ENCODE measurements at places on chromosomes 13 and 19.
A peak's percentile ranks its signal among the peaks of the same experiment; 100 is the strongest.

DNA sequence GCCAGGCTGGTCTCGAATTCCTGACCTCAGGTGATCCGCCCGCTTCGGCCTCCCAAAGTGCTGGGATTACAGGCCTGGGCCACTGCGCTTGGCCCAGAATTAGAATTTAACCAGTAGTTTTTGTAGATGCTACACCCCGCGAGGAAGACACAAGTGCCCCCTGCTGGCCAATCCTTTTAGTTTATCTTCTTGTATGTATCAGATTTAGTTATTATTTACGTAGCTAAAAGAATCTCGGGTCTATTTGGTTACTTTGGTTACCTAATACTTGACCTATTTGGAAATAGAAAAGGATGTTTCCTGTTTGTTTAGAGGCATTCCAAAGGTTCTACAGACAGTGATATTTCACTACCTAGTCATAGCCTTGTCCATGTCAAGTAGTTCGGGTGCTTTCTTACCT, 22.0 kb downstream of the MUC16 start:
- no peak for DNase-seq

GRCh38 chr19:18171605-18172327, 1.8 kb upstream of the IFI30 start:
- no peak for DNase-seq

GRCh38 chr19:45040059-45040771, 1.4 kb downstream of the CLASRP start:
- no peak for DNase-seq

DNA sequence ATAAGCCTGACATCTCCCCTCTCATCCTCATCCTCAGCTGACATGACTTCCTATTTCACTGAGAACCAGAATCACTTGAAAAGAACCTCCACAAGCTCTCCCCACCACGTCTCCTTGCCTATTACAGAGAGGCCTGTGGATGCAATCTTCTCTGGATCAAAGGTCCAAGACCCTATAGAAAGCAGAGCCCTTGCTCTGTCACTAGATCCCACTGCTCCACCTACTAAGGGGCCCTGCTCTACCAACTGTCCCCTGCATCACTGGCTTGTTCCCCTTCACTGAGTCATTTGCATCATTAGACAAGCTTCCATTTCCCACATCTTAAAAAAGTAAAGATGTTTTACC, 40.8 kb downstream of the RCBTB2 start:
- no peak for DNase-seq

DNA sequence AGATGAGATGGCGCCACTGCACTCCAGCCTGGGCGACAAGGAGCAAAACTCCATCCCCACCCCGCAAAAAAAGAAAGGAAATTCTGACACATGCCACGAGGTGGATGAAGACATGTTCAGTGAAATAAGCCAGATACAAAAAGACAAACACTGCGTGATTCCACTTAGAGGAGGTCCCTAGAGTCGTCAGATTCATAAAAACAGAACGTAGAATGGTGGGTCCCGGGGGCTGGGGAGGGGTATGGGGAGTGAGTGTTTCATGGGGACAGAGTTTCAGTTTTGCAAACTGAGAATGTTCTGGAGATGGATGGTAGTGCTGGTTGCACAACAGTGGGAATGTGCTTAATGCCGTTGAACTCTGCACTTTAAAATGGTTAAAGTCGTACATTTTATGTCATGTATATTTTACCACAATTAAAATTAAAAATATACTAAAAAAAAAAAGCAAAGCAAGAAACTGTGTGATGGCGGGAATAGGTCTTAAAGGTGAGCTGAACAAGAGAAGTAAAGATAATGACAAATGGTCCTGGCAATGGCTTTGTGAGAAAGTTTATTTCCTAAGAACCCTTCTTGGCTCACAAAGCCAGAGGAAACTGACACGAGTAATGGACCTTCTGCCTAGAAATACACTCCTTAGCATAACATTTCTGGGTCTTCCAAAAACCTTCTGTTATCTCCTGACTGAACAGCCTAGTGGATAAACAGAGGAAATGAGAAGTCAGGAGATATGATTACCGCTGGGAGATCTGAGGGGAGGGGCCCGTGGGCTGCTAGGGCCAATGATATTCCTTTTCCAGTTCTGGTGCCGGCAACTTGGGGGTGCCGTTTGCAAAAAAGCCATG, 4.2 kb upstream of the SPC24 start:
- no peak for DNase-seq

DNA sequence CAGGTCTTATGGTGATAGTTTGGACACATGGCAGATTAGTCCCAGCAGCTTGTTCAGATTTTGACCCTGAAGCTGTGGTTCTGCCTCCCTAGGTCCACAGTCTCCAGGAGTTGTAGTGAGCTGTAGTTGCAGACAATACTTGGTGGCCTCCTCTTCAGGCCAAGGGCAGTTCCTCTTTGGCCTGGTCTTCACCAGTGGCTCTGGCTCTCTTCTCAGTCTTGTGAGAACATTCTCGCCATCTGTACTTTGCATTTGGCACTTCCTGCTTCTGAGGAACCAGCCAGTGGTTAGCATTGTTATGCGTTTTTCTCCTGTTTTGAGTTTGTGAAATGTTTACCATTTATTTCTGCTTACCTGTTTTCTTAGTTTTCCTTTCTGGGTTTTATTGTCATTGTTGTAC, 40.7 kb downstream of the PCCA start:
- DNase-seq = no peak

DNA sequence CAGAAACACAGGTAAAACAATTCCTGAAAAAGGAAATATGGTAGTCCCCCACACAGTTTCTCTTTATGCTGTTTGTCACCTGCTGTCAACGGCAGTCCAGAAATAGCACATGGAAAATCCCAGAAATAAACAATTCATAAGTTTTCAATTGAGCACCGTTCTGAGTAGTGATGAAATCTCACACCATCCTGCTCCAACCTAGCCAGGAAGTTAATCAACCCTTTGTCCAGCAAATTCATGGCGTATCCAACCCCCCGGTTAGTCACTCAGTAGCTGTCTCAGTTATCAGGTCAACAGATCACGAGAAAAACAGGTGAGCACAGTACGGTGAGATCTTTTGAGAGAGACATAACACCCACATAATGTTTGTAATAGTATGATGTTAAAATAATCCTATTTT, 74.2 kb downstream of the TUBGCP3 start:
- no peak for DNase-seq

DNA sequence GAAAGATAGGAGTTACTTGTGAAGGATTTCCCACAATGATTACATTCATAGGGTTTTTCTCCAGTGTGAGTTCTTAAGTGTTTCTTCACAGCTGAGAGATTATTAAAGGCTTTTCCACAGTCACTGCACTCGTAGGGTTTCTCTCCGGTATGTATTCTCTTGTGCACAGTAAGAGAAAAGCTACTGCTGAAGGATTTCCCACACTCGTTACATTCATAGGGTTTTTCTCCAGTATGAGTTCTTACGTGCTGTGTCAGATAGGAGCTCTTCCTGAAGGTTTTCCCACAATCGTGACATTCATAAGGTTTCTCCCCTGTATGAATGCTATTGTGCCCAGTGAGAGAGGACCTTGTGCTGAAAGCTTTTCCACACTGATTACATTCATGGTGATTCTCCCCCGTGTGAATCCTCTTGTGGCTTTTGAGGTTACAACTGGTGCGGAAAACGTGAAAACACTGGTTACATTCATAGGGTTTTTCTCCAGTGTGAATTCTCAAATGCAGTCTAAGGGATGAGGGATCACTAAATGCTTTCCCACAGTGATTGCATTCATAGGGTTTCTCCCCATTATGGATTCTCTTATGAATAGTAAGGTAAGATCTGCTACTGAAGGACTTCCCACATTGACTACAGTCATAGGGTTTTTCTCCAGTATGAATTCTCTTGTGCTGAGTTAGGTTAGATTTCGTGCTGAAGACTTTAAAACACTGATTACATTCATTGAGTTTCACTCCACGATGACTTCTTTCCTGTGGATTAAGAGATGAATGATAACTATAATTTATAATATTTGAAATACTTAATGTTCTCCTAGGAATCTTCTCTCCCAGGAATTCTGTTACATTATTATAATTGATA, 20.6 kb downstream of the ZNF558 start:
- DNase-seq = no peak

DNA sequence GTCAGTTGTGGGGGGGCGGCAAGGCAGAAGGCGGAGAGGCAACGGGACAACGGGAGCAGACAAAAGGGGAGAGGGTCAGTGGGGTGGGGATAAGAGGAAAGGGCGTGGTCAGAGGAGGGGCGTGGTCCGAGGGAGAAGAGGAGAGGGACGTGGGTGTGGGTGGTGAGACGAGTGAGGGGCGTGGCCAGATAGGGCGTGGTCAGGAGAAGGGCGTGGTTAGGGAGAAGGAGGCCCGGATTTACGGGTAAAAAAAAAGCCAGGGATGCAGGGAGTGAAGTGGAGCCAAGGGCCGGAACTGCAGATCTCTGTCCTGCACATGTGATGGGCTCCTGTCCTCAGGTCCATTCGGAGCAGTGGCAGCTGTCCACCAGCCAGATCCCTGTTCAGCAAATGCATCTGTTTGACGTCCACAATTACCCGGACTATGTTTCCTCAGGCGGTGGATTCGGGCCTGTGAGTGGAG, 21.5 kb downstream of the CPT1C start:
- DNase-seq = no peak

- DNase-seq = peak; percentile 60
These were observed 19.8 kb upstream of the TCF3 start for GRCh38 chr19:1672038-1672768.

DNA sequence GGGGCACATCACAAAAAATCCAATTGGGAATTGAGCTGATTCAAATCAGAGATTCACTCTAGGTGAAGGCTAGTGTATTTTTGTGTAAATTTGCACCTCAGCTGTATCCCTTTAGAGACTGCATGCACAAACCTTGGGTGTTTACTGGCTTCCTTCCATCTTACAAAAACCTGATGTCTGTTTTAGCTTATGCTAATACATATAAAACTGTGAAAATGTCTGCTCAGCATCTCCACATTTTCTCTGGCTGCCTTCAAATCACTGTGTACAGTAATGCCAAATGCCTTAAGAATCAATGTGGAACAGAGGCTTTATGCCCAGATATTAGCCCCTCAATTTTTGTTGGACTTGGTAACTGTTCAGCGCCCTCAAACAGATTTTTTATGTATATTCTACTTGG, 675.8 kb upstream of the SLITRK6 start:
- no peak for DNase-seq

- no peak for DNase-seq
These were observed 14.7 kb downstream of the MAG start for GRCh38 chr19:35306473-35307246.

DNA sequence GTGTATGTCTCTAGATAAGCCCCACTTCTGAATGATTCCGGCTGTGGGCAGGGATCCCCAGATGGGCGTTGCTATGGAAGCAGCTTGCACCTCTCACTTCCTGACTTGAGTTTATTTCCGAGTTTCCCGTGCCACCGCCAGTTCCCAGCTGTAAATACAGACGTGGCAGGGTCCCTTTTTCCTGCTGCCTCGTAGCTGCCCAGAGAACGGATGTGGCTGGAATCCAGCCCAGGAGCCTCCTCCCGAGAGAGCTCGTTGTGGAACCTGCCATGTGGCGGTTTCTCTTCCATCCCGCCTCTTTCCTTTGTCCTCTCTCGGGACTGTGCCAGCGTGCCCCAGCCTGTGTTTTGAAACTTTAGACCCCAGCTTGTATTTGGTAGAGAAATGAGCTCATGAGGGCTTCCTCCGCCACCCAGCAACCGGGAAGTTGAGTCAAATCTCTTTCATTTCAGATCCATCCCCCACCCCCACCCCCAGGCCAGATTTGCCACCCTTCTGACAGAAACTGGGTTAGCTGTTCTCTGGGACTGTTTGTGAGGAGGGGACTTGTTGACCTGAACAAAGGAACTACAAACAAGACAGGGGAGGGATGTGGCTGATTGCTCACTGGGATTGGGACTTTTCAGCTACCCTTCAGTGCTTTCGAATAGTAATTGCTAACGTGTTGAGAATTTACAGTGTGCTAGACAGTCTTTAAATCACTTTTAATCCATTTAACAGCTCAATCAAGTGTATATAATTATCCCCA, 96.6 kb downstream of the SIPA1L3 start:
- peak; percentile 5 for DNase-seq

DNA sequence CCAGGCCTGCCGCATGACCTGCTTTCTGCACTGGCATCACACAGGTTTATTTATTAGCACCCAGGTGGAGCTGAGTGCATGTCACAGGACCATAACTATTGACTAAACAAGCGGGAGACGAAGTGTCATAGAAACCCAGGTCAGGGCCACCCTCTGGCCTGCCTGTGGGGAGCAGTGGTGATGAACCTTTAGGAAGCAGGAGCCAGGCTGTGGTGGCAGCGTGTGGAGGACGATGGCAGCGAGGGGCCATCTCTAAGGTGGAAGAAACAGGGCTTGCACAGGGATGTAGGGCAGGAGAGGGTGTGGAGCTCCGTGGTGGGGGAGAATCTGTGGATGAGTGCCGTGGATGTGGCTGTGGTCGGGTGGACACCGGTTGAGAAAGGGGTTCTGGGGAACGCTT, 275.3 kb downstream of the TEX29 start:
- no peak for DNase-seq

- no peak for DNase-seq
These were observed 15.0 kb downstream of the COG6 start for GRCh38 chr13:39670445-39670844.

DNA sequence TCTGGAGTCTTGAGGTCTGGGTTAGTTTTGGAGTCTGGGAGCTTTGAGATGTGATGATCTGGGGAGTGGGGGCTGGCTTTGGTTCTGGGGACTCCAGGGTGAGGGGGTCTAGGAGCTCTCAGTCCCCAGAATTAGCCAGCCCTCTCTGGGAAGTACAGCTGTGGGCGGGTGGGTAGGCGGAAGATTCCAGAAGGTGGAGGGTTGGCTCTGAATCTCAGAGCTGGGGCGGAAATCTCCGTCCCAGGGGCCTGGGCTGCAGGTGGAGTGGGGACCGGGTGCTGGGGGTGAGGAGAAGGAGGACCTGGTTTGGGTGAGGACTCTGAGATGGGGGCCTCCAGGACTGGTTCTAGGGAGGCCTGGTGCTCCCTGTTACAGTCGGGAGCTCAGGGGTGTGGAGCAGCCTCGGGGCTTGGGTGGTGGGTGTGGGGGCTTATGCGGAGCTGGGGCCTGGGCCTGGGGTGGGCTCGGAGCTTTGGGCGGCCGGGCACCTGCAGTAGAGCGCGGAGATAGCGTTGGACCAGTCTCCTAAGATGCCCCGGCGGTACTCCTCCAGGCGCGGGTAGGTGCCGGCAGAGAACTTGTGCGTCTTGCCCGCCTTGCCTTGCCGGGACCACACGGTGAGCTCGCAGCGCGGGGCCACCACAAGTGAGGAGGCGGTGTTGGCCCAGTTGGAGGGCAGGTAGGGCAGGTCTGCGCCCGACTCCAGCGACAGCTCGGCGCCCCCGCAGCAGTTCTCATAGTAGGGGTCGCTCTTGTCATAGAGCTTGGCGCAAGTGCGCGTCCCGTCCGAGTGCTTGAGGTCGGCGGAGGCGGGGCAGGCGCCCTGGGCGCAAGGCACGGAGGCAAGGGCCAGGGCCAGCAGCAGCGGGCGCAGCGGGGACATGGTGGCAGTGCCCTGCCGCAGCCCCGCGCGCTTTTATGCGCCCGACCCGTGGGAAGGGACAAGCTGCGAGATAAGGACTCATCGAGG, at the start of gene SYCN:
Gene SYCN (minus strand): TSS at position 892 of the 970 bp plus-strand sequence. CDS start 9 bp downstream, at position 883.
- no peak for DNase-seq

- no peak for DNase-seq
These were observed 76.9 kb downstream of the ING1 start for GRCh38 chr13:110790371-110790770.
